ENCODE measurements at places on chromosomes 5 and 9.

- no peak for DNase-seq
Measured at GRCh38 chr9:124782661-124783574, 6.0 kb downstream of the OLFML2A start.

- DNase-seq, result no peak
Measured at GRCh38 chr9:93115486-93116071, 18.5 kb downstream of the NINJ1 start.

GRCh38 chr5:15655683-15656082, 155.7 kb downstream of the FBXL7 start:
- no peak for DNase-seq

DNA sequence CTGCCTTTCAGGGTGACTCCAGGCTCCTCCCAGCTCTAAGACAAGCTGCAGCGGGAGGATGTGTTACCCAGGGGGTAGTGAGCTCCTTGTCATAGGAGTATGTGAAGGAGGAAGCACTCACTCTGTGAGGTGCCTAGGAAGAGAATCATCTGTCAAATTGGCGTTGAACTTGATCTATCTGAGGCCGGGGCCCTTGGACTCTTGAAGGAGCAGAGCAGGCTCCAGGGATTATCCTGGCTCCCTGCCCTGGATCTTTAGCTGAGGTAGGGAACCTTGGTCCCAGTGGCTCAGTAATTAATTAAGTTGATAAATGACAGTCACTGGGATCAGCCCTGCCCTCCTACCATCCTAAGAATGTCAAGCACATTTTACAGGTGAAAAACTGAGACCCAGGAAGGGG, 15.5 kb downstream of the ADGRD2 start:
- DNase-seq, result no peak

DNA sequence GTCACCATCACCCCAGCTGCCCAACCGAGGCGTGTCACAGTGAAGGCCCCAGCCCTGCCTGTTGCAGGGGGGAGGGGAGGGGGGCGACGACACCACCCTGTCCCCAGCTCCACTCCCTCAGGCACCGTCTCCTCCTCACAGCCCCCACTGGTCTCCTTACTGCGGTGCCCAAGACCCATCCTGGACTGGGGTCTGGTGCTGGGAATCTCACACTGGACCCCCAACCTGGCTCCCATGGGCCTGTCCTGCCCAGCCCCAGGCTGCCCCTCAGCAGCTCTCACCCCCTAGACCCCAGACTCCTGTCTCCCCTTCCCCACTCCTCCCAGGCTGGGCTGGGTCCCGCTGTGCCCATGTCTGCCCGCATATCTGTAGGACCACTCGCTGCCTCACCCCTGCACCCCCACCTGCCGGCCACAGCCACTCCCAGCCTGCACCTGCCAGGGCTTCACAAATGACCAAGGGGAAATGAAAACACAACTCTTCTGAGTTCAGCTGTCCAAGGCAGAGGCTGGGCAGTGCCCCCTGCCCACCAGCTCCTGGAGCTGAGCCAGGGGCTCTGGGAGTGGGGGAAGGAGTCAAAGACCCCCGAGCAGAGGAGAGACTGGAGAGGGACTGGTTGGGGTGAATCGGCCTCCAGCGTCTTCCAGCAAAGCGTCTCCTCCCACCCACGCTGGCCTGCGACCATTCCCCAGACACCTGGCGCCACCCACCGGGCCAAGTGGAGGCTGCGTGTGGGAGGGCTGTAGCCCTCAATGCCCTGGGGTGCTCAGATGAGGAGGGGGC, 32.6 kb upstream of the EGFL7 start:
- DNase-seq, result peak; percentile 54

GRCh38 chr5:24053737-24054136, 546.3 kb downstream of the PRDM9 start:
- no peak for DNase-seq

DNA sequence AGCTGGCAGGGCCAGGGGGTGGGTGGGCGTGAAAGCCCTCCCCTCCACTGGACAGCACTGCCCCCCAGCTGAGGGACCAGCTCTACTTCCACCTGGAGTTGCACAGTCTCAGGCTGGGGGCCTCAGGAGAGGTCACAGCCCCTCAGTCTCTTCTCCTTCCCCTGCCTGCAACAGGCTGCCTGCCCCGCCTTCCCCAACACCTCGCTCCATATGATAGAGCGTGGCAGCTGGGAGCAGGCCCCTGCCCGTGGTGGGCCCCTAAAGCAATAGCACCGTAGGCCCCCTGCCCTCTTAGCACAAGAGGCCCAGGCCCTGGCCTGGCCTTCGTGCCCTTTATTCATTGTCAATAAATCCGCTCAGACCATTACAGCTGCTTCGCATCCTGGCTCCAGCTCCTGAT, 3.9 kb downstream of the RELL2 start:
- no peak for DNase-seq

- no peak for DNase-seq
Measured at GRCh38 chr9:80013891-80014290, 442.1 kb downstream of the TLE4 start.

- no peak for DNase-seq
Measured at GRCh38 chr5:97090944-97091343, 51.5 kb downstream of the LIX1 start.
